ENCODE measurements at places on chromosomes 6 and 20.

DNA sequence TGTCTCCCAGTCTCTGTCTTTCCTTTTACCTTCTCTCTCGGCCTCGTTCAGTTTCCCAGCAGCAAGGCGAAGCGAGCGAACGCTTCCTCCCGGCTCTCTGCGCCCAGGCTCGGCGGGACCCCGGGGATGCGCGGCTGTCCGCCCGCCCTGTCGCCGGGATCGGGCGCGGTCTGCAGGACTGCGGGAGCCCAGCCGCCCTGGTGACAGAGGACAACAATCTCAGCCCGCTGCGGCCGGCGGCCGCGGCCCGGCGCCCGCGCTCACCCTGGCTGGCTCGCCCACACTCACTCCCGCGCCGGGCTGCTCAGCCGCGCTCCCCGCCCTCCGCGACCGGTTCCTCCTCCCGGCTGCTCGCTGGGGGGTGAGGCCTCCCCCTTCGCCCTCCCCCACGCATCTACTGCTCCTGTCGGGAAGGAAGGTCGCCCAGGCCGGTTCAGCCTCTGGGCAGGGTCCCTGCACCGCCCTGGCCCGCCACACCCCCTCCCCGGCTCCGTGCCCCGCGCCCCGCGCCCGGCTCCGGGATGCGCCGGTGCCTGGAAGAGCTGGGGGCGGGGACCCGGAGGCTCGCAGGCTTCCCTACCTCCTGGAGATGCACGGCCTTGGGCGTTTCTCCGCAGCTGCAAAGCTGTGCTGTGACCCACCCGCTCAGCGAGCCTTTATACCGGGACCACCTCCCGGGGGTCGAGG is 410 bp downstream of the SYNE1 start:
- no peak for DNase-seq

GRCh38 chr20:19802492-19803158 is 44.6 kb downstream of the RIN2 start:
- DNase-seq = no peak

DNA sequence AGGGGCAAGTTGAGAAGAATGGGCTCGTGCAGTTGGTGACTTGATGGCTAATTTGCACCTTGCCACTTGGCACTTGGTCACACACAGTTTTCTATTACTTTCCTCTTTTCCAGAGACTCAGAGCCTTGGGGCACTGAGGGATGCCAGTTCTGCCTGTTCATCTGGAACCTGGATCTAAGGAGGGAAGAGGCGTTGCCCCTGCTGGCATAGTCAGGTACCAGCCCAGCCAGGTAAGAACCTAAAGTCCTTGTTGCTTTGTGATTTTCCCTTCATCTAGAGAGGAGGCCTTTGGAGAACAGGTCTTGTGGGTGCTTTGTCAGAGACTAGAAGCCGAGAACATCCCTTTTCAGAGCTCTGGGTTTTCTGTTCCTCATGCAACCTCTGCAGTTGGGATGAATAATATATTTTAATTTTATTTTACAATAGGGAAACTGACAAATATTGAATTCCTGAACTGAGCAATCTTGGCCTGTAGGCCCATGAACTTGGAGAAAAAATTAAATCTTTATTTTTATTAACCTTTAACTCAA is 11.4 kb downstream of the SYTL3 start:
- DNase-seq = no peak

GRCh38 chr6:118509009-118509617 is 39.0 kb upstream of the PLN start:
- peak; percentile 17 for DNase-seq

GRCh38 chr6:129641344-129641743 is 68.6 kb downstream of the ARHGAP18 start:
- no peak for DNase-seq

- DNase-seq = no peak
Observed at GRCh38 chr20:8755340-8756118, 313.4 kb upstream of the PLCB4 start.

DNA sequence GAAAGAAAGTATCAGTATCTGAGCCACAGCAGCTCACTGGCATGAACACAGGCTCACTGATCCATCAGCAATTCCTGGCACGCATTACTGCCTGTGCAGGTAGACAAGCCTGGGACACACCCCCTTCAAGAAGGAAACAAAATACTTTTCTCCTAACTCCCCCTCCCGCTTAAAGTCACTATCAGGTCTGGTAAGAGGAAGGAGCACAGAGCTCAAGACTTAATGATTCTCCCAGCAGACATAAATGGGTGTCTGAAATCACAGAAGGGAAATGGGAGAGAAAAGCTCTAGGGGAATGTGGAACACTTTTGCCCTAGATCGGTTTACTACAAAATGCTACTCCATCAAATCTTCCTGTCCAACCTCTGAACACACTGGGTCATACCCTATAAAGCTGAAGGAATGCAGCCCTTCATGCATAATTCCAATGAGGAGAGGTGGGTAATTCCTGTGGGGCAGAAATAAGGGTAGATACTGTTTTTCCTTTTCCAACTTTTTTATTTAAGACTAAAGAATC is at the start of gene ADGRF1:
ADGRF1 (minus strand) TSS at position 58 of the 517 bp plus-strand sequence. CDS start 13,271 bp downstream, outside the sequence.
- no peak for DNase-seq

DNA sequence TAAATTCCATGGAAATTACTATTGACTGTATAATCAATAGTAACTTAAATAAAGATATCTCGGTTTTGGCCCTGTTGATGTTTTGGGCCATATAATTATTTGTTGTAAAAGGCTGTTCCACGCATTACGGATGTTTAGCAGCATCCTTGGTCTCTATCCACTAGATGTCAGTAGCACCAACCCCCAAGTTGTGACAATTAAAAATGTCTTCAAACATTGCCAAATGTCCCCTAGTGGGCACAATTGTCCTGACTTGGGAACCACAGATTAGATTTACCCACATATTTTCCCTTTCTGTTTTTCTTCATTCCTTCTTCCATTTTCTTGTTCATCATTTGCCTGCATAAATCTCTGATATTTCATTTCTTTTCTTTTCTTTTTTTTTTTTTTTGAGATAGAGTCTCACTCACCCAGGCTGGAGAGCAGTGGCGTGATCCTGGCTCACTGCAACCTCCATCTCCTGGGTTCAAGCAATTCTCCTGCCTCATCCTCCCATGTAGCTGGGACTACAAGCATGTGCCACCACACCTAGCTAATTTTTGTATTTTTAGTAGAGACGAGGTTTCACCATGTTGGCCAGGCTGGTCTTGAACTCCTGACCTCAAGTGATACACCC is 13.6 kb upstream of the WFDC8 start:
- peak; percentile 12 for DNase-seq

- DNase-seq = no peak
Observed at GRCh38 chr6:112259337-112259675, 4.9 kb upstream of the LAMA4 start.

DNA sequence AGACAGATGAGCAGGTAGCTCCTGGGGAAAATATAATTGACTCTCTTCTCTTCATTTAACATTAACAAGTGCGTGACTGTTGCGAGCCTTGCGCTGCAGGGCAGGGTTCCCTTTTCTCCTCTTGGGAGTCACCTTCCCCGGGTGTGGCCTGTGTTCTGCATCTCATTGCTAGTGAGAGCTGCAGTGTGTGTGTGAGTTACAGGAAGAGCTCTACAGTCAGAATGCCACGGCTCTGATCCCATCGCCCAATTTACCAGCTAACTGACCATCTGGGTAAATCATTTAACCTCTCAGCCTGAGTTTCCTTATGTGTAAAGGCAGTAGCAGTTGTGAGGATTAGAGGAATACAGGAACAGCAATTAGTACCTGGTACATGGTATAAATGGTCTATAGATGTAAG is 106.8 kb upstream of the NUP153 start:
- no peak for DNase-seq

GRCh38 chr6:163965426-163966348 is 551.2 kb downstream of the QKI start:
- no peak for DNase-seq

Measured in fibroblast of the conjunctiva (primary cell).